SK-MEL-5 (cell line): ENCODE measurements at places on chromosomes 5 and 9. TPM values are rescaled to one million over a fixed set of nuclear protein-coding genes. Genes with fewer than 3 reads are reported as not detected.

DNA sequence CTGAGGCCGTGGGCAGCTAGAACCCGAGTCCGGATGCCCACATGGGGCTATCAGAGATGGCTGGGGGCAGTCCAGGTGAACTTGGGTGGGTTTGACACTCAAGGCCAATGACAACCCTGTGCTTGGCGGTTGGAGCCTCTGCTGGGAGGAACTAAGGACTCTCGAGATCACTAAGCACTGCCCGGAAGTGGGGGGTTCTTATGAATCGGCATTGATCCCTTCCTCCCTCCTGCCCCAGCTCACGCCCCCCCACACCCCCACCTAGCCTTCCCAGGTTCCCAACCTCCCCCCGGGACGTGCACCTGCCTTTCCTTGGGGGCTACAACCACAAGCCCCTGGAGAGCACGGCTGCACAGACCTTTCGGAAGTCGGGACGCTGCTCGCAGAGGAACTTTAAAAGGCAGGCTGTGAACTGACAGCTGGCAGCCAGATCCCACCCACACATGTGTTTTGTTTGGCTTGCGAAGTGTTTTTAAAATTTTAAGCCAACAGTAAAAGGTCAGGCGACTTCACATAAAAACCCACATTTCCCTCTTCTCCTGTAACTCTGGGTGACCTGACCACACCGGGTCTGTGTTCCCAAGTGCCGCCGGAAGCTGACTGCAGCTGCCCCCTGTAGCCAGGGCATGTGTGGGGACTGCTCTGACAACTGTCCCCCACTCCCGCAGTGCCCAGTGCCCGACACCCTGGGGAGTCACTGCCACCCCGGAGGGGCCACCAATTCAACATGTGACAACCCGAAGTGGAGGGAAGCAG is 5.1 kb upstream of the RALGDS start:
- no peak for DNase-seq

PFN3 gene
- not detected in 2 replicates for total RNA-seq

SMIM33 gene
- total RNA-seq, result not detected in 2 replicates

DNA sequence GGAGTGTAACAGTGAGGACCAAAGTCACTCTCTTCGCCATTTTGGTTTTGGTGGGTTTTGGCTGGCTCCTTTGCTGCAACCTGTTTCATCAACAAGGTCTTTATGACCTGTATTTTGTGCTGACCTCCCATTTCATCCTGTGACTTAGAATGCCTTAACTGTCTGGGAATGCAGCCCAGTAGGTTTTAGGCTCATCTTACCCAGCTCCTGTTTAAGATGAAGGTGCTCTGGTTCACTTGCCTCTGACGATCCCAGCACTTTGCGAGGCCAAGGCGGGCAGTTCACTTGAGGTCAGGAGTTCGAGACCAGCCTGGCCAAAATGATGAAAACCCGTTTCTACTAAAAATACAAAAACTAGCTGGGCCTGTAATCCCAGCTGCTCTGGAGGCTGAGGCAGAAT is 1.8 kb upstream of the CKS2 start:
- no peak for DNase-seq

DNA sequence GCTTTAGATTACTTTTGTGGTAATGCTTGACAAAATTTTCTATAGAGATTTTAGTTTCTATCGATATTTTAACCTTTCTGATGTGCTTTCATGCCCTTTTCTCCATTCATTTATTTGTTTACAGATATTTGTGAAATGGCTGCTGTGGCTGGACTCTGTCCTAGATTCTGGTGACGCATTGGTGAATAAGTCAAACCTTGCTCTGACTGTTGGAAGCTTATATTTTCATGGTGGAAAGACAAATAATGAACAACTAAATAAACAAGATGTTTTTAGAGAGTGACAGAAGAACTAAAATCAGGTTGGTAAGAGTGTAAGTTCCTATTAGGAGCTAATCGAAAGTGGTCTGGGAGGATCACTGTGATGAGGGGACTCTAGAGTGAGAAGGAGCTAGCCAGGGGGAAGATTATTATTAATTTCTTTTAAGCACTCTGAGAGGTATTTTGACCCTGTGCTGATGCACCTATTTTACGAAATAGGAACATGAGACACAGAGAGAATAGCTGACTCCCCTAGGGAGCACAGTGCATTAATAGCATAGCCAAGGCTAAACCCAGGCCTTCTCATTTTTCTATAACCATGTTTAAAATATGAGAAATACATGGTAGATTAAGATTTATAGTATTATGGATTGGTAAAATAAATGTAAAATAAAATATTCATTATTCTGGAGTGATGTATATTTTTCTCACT is 411.9 kb upstream of the ARRDC3 start:
- DNase-seq, result no peak

GRCh38 chr9:3939820-3940219 is 360.0 kb downstream of the GLIS3 start:
- no peak for DNase-seq

CDH9 gene
- not detected in 2 replicates for total RNA-seq

GRCh38 chr5:6066016-6066415 is 312.3 kb downstream of the MED10 start:
- DNase-seq, result no peak

DNA sequence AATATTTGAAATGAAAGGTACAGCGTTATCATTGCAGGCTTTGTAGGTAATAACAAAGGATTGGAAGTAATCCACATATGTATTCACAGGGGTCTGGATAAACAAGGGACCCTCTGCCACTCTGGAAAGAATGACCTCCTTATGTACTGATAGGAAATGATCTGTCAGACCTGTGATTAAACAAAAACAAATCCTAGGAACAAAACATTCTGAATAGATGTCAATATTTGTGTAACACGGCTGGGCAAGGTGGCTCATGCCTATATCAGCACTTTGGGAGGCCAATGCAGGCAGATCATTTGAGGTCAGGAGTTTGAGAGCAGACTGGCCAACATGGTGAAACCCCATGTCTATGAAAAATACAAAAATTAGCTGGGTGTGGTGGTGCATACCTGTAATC is 42.3 kb downstream of the NSUN2 start:
- no peak for DNase-seq

DNA sequence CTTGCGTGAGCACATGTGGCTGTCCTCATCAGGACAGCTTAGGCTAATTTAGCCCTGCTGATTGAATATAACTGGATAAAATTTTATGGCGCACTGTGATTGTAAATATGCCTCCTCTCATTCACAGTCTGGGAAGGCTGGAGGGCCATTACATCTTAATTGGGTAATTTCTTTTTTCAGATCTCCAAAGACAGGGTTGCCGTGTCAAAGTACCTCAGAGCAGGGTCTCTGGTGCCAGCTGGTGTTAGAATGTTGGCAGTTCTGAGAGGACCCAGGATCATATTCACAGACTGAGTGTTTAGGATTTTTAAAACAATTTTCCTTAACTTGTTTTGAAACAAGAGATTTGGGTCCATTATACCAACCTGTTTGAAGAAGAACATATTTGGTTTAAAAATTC is 455.7 kb upstream of the TLE4 start:
- no peak for DNase-seq

SIMC1 gene
- total RNA-seq, result 4.4 and 5.4 TPM in 2 replicates

- no peak for DNase-seq
These were observed 33.2 kb downstream of the KDM3B start for GRCh38 chr5:138385660-138386059.

- no peak for DNase-seq
These were observed 1995.6 kb upstream of the CDH6 start for GRCh38 chr5:29197631-29198454.

DNA sequence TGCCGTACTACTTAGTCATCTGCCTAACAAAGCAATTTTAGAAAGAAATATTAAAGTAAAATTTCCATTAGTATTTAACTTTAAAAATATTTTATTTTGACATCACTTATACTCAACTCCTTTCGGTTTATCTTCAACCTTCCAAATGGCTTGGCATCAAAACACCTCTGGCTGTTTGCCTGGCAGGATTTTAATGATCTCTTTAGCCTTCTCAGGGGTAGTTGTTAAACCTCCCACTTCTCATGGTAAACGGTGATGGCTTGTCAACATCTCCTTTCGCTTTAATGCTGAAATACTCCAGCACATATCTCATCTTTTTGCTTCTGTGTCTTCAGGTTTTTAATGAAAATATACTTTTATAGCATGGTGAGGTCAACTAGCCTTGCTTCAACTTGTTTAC is 747.1 kb downstream of the CETN3 start:
- DNase-seq, result no peak

DNA sequence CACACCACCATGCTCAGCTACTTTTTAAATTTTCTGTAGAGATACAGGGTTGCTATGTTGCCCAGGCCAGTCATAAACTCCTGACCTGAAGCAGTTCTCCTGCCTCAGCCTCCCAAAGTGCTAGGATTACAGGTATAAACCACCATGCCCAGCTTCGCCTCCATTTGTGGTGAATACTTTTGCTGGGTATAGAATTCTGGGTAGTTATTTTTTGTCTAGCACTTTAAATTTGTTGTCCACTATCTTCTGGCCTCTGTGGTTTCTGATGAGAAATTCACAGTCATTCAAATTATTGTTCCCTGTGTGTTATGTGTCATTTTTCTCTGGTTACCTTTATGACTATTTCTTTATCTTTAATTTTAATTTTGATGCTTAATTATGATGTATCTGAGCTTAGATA is 57.7 kb upstream of the EXOC3 start:
- no peak for DNase-seq

DNA sequence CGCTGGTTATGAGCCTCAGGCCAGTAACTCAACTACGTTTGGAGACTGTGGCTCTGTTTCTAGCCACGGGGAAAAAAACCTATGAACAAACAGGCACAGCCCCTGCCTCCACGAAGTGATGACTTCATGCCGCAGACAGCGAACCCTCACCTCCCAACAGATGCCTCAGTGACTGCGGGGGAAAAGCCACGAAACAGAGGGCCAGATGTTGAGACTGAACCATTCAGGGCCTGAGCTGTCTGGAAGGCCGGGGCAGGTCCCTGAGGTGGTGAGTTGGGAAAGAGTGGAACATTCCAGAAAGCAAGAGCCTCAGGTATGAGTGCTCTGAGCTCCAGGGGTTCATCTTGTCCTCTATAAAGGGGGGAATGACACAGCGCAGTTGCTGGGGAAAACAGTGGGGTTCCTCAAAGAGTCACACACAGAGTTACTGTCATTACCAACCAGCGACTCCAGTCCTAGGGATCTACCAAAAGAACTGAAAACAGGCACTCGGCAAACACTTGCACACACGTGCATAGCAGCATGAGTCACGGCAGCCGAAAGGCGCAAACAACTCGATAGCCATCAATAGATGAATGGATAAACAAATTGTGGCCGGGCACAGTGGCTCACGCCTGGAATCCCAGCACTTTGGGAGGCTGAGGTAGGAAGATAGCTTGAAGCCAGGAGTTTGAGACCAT is 15.3 kb downstream of the PLPP7 start:
- no peak for DNase-seq

DNA sequence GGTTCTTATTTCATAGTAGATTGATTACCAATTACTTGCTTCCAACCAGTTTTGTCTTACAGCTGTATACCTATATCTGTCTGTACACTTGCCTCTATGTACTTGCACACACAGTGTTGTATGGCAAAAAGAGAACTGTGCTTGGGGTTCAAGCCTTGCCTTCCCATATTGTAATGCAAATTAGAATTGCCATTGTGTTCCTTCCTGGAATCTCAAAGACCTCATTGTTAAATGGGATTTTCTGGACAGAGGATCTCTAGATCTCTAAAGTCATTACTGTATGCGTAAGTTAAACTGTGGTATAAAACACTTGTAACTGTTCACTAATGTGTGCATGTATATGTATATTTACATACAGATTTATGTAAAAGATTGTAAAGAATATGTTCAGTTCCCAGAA is 428.8 kb downstream of the CAAP1 start:
- no peak for DNase-seq

TMEM252 gene
- not detected in 2 replicates for total RNA-seq

PTTG1 gene
- total RNA-seq, result 238 and 294 TPM in 2 replicates

SLC1A3 gene
- 6.6 and 7.7 TPM in 2 replicates for total RNA-seq

HACD4 gene
- 1.1 and 1.4 TPM in 2 replicates for total RNA-seq

DNA sequence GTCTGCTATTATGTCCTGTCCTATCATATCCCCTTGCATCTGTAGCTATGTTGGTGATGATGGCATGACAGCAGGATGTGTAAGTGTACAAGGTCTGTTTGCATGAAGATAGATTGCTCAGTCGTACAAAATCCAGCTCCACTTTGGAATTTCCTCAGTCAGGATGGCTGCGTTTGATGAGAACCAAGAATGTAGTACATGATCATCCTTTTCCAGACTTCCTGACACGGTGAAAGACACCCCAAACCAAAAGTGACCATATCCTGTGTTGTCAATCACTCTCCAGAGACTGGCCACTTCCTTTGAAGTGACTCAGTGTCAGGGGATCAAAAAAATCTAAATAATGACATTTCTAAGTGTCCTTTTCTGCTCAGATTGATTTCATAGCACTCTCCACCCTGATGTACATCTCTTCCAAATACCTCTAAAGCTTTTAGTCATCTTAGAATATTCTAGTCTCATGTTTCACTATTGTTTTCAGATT is 213.4 kb downstream of the PLK2 start:
- no peak for DNase-seq

CAAP1 gene
- not detected in 2 replicates for total RNA-seq

GRCh38 chr9:11931751-11932150 is 761.4 kb upstream of the TYRP1 start:
- DNase-seq, result no peak

- peak; percentile 22 for DNase-seq
These were observed 1.6 kb upstream of the PCAT7 start for GRCh38 chr9:94553029-94553938.

FUBP3 gene
- 58.2 and 61.0 TPM in 2 replicates for total RNA-seq

- DNase-seq, result no peak
These were observed 532.7 kb upstream of the ST8SIA4 start for GRCh38 chr5:101435768-101436167.

SLC34A1 gene
- total RNA-seq, result 0.16 and 0.19 TPM in 2 replicates

- no peak for DNase-seq
These were observed 720.5 kb downstream of the TLE4 start for GRCh38 chr9:80292231-80292630.

- DNase-seq, result no peak
These were observed 106.0 kb upstream of the KIF2A start for GRCh38 chr5:62199792-62200716.

DNA sequence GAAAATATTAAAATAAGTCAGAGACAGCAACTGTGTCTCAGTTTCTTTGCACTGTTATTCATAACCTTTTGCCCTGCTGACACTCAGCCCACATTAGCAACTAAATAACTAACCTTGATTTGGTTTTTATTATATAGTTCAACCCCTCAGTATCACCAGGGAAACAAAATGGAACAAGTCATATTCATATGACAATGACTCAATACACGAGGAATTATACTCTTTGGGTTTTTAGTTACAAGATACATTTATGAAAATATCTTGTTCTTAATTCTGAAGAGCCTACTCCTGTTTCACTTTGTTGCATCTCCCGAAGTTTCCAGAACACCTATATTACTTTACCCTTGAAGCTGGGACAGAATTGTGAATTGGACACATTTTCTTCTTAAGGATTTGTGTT is 845.4 kb downstream of the EFNA5 start:
- no peak for DNase-seq

SNCAIP gene
- total RNA-seq, result not detected in 2 replicates
